Large intestine (tissue), 12 donors: ENCODE measurements at places on chromosomes 1 and 21.

DNA sequence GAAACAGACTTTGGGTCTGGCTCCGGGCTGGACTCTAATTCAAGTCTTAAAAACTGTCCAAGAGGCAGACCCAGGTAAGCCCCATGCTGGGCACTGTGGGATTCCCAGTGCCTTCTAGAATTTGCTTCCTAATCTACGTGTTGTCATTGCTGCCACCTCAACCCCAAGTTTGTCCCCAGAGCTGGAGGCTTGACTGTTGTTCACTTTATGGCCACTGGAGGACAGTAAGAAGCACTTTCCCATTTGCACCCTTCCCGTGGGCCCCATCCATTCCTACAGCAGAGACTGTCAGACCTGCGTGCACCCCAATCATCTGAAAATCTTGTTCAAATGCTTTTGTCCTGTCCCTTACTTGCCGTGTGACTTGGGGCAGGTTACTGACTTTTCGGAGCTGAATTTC, 29.4 kb upstream of the VASH2 start:
- no peak overlapping the region for H3K27ac ChIP-seq
- no peaks in the 10 kb centered on the region for H3K27me3 ChIP-seq
- H3K4me1 ChIP-seq, result peaks cover 10% of the 10 kb centered on the region
- no peak for DNase-seq
- no peak overlapping the region for H3K4me3 ChIP-seq

DNA sequence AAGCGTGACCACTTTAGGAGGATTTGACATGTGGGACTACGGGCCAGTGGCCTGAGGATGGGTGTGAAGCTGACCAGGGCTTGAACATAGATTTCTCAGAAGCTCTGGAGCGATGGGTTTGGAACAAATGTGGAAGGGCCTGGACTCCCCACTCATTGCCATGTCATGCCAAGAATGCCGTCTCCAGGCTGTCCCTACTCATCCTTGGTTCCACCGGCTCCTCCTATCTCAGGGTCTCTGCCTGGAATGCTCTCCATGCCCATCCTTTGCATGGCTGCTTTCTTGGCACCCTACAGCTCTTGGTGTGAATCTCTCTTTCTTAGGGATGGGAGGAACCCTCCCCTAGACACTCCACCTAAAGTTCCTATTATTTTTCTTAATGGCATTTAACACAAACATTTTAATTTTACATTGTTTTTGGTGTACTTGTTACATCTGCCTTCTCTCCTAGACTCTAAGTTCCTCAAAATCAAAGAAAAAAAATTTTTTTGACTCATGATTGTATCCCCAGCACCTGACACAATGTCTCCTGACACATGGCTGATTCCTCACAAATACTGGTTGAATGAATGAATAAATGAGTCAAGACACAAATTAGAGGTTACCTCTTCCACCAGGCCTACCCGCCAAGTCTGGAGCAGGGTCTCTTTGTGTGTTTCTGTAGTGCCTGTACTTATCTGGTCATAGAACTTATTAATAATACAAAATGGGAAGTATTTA, 114.5 kb downstream of the OMA1 start:
- H3K36me3 ChIP-seq, result no peaks in the 10 kb centered on the region
- no peaks in the 10 kb centered on the region for H3K4me1 ChIP-seq

DNA sequence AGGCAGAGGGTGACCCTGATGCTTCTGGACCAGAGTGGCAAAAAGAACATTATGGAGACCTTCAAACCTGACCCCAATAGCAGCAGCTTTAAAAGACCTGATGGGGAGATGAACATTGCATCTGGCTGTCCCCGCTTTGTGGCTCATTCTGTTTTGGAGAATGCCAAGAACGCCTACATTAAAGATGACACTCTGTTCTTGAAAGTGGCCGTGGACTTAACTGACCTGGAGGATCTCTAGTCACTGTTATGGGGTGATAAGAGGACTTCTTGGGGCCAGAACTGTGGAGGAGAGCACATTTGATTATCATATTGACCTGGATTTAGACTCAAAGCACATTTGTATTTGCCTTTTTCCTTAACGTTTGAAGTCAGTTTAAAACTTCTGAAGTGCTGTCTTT, 45.8 kb downstream of the TRAF5 start:
- H3K4me3 ChIP-seq, result no peak overlapping the region
- DNase-seq, result no peak
- peaks cover 16% of the 10 kb centered on the region for H3K36me3 ChIP-seq
- H3K4me1 ChIP-seq, result no peaks in the 10 kb centered on the region

DNA sequence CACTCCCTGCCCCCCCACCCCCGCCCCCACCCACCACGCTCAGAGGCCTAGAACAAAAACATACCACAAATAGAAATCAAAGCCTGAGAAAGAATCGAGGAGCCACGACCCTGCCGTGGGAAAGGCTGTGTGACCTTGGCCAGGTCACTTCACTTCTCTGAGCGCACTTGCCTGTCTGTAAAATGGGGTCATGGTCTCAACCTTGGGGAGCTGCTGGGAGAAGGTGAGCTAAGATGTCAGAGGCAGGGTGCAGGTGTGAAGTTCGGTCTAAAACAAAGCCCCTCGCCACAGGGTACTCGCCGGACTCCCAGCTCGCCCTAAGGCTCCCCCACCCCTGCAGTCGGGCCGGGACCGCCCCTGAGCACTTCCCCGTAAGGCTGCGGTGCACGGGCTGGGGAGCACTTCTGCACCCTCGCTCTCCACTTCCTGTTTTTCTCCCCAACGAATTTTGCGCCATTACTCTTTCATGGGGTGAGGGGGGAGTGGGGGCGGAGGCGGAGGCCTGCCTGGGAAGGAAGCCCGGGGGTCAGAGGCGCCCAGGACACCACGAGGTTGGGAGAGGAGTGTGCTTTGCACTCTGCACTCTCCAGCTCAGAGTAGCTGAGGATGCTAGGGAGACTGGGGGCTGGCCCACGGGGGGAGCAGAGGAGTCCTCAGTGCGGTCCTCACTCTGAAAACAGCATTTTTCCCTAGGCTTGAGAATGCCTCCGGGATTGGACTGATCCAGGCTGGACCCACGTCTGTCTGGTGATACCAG, 21.9 kb upstream of the PIK3CD start:
- no peaks in the 10 kb centered on the region for H3K4me1 ChIP-seq
- no peak overlapping the region for H3K27ac ChIP-seq
- no peak for DNase-seq
- no peak overlapping the region for H3K4me3 ChIP-seq
- H3K36me3 ChIP-seq, result no peaks in the 10 kb centered on the region

DNA sequence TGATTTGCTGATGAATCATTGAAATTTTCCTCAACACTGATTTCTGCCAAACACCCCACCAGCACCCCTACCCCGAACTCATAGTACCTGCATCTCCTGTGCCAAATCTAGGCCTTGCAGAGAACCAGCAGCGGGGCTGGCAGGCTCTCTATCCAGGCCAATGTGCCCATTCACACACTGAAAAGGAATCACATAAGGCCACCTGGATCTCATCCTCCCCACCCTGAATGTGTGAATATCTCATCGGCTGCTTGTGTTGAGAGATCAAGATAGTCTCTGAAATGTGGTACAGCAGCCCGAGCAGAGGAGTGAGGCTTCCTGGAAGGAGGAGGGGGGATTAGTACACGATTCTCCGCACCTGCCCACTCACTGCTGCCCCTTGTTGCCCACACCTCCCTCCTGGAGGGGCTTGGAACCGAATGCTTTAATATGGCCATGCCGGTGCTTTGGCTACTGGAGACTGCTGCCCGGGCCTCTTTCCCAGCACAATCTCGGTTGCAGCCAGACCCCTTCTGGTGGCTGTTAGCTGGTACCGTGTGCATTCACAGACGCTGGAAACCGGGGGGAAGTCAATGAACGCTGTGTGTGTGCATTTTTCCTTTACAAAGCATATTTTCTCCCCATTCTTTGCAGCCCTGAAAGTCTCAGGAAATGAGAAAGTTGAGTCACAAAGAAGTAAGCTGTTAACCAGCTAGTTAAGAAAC, 619.5 kb downstream of the MATN1 start:
- H3K27ac ChIP-seq, result no peak overlapping the region
- H3K4me3 ChIP-seq, result no peak overlapping the region
- H3K36me3 ChIP-seq, result no peaks in the 10 kb centered on the region
- no peaks in the 10 kb centered on the region for H3K4me1 ChIP-seq
- peaks cover 22% of the 10 kb centered on the region for H3K27me3 ChIP-seq
- no peak for DNase-seq
